ENCODE measurements at places on chromosomes 5 and 9.

- no peak for DNase-seq
Observed at GRCh38 chr5:163506726-163507125, 1.3 kb downstream of the MAT2B start.

- no peak for DNase-seq
Observed at GRCh38 chr5:119071561-119071995, 691 bp downstream of the DMXL1 start.

DNA sequence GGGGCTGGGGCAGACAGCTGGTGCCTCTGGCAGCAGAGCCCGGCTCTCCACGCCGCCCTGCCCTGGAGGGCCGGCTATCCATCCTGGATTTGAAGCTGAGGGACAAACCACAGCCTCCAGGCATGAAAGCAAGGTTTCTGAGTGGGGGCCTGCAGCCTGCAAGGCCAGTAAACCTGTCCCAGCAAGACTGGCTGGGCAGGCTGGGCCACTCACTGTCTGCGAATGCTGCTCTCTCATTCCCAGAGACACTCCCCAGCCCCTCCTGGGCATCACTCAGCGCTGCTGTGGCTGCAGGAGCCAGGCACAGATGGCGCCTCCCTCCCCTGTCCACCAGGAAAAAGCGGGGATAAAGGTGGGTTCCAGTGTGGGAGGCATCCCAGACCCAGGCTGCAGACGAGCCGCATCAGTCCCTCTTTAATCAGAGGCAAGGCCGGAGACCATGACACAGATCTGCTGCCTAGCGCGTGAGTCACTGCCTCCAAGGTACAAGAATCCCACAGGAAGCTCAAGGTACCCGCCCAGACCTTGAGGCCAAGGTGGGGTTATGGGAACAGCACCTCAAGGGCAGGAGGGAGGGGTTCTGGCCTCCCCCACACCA, 118.0 kb downstream of the VAV2 start:
- DNase-seq = no peak

GRCh38 chr5:168002116-168002515, 289.3 kb upstream of the WWC1 start:
- no peak for DNase-seq

DNA sequence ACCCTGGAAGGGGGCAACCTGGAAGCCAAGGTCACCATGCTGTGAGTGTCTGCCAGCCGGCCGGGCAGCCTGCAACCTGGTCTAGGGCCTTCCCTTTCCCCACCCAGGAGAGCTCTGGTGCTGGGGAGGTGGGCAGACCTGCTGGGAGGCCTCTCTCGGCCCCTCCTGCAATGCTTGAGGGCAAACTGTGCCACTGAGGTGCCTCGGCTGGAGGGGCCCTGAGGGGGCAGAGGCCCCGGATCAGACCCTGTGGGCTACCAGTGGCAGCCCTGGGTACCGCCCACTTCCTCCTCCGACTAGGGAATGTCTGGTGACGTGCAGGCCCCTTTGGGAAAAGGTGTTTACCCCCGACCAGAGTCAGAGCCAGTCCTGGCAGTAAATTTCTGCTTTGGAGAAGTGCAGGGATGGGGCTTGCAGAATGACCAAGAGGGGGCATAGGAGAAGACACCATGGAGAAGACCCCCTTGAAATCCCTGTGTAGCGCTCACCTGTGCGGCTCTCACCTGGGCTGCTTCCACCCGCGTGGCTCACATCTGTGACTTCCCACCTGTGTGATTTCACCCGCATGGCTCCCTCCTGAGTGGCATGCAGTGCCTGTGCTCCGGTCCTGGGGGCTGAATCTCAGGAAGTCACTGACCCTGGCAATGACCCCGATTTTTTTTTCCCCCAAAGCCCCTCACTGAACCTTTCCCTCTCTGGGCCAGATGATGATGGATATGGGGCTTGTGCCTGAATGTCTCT, 1.1 kb downstream of the LCN1 start:
- no peak for DNase-seq

GRCh38 chr9:33472881-33473615, 676 bp downstream of the NOL6 start:
- DNase-seq = no peak

- DNase-seq = no peak
Observed at GRCh38 chr9:6632516-6633183, 12.9 kb downstream of the GLDC start.

DNA sequence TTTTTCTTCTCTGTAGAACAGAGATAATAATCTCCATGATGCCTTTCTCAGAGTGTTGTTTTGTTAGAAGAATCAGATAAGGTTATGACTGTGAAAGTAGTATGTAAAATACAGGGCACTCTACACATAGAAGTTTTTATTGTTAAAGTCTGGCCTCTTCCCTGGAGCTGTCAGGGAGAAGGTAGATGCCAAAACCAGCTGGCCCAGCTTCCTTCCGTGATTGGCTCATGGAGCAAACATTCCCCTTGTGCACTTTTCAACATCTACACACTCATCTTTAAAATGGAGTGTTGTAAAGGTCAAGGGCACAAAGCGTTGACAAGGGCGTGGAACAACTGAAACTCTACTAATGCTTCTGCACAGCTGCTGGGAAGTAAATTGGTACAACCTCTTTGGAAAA, 7.4 kb upstream of the RNF183 start:
- DNase-seq = no peak

DNA sequence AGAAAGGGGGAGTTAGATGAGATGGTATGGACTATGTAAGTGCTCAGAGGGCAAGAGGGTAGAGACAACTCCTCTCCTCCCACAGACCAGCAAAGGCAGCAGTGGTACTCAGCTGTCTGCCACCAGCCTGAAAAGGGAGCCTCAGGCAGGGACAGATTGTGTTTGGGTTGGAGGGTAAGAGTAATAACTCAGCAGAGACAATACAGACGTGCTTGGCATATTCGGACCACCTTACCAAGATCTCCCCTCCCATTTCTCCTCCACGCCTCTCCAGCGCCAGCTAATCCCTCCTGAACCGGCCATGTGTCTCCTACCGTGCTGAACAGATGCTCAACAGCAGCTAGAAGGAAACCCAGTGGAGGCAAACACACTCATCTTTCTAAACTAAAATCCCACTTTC, 180.8 kb downstream of the ASTN2 start:
- DNase-seq = no peak

DNA sequence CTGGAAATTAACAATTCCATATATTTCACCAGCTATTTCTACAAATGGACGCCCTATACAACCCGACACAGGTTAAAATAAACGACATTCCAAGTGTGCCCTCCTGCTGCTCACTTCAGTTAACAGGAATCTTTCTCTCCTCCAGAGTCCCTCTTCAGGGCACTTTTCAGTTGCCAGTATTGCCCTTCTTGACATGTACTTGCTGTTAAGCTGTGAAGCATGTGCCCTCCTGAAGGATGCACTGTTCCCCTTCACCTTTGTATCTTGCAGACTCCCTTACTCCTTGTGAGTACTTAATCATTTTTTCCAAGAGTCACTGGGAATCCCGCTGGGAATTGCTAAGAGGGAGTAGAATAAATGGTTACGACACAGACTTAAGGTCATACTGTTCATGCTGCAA, 364.1 kb downstream of the CTNND2 start:
- DNase-seq = no peak

DNA sequence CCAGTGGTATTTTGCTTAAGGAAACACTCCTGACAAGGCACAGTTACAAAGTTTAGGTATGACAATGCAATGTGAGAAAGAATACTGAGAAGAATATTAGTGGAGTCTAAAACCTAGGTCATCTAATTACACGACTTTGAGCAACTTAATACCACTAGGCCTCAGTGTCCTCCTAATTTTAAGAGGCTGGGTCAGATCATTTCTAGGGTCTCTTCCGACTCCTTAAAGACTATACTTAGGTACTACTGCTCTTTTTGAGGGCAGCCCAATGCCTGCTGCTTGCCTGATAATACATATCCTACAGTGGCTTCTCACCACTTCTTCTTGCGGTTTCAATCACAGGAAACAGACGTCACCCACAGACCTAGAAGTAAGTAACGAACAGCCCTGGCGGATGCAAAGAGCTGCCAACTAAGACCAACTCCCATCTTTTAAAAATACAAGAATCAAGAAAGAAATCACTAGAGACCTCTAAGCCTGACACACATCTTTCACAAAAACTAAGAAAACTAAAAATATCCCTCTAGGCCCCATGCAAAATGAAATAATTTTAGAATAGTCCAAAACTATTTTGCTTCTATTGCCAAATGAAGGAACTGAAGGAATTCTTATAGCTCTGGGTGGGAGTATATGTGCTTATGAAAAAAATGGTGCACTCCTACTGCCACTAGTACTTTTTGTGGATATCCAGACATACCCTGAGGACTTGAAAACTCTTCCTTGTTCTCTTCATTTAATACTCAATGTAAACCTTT, 13.1 kb downstream of the DIAPH1 start:
- peak; percentile 49 for DNase-seq

- DNase-seq = no peak
Observed at GRCh38 chr5:3375586-3376311, 219.9 kb upstream of the IRX1 start.

- DNase-seq = no peak
Observed at GRCh38 chr5:95238560-95239325, 46.2 kb downstream of the MCTP1 start.

GRCh38 chr5:57698802-57699201, 216.2 kb upstream of the ACTBL2 start:
- DNase-seq = no peak

GRCh38 chr5:147430628-147431027, 79.2 kb downstream of the DPYSL3 start:
- no peak for DNase-seq

GRCh38 chr5:14513266-14513665, 68.3 kb upstream of the OTULINL start:
- no peak for DNase-seq

DNA sequence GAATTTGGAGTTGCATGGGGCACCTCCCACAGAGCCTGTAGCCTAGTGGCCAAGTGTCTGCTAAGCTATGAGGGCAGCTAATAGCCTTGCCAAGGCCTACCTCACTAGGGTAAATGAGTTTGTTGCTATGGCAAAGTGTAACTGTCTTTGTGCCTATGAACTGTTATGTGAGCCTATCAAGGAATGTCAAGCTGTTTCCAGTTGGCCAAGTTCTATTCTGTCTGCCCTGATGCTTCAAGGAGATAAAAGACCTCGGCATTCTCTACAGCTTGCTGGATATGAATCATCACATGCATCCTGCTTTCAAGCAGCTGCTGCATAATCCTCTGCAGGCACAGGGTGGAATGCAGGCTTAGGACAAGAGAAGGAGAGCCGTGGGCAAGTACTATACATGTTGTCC, 69.8 kb upstream of the CCDC112 start:
- no peak for DNase-seq

DNA sequence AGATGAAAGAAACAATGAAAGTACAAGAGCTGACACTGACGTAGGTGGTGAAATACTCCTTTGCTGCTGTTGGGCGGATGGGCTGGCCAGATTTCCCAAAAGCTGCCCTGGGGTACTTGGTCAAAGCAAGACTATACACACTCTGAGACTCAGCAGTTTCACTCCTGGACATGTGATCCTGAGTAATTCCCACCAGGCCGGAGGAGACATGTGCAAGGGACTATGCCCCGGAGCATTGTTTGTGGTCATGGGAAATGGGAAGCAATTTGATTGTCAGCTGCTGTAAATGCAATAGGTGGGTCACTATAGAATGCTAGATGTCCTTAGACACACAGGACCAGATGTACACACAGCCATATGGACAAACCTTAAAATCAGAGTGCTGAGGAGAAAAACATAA, 116.1 kb downstream of the DCP2 start:
- no peak for DNase-seq

DNA sequence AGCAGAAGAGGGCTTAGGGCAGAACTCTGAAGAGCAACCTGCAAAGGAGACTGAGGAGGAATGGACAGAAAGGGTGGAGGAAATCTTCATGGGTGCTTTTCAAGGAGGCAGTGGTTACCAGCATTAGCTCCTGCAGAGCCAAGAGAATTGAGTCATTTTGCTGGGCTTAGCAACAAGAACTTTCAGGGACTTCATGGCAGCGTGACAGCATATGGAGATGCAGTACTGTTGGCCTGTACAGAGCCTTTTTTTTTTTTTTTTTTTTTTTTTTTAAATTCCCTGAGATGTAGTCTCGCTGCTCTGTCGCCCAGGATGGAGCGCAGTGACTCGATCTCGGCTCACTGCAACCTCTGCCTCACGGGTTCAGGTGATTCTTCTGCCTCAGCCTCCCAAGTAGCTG, 296.0 kb upstream of the DMRT1 start:
- no peak for DNase-seq

- DNase-seq = no peak
Observed at GRCh38 chr9:14383773-14384172, 69.8 kb upstream of the NFIB start.

DNA sequence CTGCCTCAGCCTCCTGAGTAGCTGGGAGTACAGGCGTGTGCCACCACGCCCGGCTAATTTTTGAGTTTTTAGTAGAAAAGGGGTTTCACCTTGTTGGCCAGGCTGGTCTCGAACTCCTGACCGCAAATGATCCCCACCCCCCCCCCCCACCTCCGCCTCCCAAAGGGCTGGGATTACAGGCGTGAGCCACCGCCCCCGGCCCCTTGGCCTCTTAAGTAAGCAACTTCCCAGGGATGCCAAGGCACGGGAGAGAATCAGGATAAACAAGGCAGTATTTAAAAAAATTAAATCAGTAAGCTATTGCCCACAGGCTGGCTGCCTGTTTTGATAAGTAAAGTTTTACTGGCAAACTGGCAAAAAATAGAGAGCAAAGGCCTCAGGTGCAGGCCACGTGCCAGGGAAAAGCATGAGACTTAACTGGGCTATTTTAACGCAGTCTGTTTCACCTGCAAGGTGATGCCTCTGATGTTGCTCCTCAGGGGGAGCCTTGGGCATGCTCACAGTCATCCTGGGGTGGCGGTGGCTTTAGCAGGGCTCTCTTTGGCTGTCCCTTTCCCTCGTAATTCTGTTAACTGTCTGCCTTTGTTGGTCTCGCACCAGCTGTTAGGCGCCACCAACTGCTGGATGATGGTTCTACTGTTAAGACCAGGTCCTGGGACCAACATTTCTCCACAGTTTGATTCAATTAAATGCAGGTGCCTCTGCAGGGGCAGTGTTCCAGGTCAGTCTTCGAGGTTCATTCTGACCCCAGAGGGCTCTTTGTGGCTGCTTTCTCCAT, 19.4 kb upstream of the RNF130 start:
- DNase-seq = no peak

DNA sequence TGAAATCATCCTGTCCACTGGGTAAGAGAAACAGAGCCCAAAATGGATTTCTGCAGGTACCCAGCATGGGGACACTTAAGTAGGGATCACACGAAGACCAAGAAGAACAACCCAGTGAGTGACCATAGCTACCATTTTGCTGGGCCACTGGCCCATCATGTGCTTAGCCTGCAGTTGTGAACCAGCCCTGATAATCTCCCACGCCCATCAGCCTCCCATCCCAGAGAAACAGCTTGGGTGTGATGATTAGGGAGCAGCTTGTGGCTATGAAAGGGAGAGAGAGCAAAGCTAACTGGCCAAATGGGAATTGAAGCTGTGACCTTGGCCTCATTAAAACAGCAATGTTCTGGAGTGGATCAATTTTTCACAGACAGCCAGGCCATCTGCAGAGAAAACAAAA, 138.5 kb downstream of the SLC24A2 start:
- no peak for DNase-seq

Data from activated T-helper 1 cell treated with anti-CD3 and anti-CD28 coated beads, Interleukin-2, amount 50 U/mL, for 16 hours (primary cell).